MV-4-11 (cell line): ENCODE measurements at places on chromosomes 1 and 21.
A peak's percentile ranks its signal among the peaks of the same experiment; 100 is the strongest.

DNA sequence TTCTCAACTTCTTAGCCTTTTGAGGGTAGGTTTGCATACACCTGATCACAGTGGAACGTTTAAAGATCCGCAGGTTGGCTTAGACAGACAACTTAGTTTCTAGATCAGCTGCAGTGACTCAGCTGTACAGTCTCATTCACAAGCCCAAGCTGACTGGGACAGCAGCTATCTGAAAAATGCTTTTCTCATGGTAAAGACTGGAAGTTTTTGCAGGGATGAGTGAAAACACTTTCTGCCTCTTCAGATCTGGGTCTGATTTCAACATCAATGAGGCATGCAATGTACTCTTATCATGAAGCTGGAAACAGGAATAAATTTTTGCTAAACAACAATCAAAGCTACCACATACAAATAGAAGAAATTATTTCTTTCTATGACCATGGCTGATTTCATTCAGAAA lies 61.1 kb upstream of the PTBP2 start:
- no peak for DNase-seq

DNA sequence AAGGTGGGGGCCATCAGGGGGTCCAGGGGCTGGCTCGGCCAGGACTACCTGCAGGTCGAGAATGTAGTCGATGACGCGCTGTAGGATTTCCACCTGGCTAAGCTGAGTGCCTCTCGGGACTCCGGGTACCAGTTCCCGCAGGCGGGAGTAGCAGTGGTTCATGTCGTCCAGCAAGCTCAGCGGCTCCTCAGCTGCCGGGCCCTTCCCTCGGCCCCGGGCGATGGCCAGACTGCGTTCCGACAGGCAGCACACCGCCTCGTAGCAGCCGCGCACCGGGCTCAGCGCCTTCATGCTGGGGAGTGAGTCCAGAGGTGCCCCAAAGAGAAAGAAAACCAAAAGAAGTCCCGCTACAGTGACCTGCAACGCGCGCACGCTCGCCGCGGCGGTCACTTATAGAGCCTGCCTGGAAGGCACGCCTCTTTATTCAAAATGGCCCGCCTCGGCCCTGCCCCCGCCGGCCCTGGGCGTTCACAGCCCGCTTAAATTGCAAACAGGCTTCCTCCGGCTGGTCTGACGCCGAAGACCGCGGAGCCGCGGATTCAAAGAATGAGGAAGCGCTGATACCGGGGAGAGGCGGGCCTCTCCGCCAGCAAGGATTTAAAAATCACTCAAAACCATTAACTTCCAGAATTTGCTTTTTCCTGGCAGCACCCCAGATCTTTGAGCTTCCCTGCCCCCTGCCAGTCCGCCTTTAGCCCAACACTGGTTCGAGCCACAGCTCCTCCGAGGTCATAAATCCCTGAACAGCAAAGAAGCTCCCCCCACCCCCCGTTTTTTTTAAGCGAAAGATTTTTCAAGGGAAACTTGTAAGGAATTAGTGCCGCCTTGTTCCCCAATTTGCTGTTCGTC lies at the start of gene ID3:
Gene ID3, minus strand, starts transcription at position 366 of the 849 bp plus-strand sequence. Its CDS starts 75 bp downstream, at position 291.
- DNase-seq = peak; percentile 94

DNA sequence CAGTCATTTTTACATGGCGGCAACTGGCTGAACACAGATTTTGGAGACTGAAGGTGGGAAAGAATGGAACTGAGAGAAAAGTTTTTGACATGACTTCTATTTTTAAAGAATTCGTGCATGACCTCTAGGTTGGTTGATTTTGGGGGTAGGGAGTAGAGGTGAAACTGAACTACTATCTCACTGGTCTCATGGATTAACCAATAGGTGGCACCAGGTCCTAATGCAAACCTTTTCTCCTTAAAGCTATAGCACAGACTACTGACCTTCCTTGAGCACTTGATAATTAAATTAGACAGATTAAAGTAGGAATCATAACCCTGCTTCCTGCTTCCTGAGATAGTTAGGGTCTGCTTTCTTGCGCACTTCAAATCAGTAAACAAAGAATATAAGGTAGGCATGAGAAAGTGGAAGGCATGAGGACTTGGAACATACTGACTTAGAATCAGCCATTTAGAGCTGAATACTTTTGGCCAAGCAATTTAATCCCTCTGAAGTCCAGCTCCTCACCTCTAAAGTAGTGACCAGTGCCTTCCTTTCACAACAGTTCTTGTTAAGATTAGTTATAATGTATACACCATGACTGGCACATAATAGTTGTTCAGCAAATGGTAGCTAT lies 206.0 kb downstream of the CENPF start:
- DNase-seq = no peak

DNA sequence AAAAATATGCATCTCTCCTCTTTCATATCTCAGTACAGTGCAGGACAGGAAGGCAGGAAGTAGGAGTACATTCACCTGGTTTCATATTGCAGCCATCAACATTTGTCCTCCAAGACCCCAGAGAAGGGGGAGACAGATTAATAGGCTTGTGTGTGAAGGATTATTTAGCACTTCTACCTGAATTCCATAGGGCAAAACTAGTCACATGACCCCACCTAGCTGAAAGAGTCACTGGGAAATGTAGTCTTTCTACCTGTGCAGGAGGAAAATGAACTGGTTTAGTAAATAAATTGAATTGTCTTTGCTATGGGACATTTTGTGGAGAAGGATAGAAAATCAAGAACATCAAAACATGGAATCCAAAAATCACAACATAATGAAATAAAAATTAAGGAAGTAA lies 13.9 kb upstream of the TRIM33 start:
- no peak for DNase-seq

DNA sequence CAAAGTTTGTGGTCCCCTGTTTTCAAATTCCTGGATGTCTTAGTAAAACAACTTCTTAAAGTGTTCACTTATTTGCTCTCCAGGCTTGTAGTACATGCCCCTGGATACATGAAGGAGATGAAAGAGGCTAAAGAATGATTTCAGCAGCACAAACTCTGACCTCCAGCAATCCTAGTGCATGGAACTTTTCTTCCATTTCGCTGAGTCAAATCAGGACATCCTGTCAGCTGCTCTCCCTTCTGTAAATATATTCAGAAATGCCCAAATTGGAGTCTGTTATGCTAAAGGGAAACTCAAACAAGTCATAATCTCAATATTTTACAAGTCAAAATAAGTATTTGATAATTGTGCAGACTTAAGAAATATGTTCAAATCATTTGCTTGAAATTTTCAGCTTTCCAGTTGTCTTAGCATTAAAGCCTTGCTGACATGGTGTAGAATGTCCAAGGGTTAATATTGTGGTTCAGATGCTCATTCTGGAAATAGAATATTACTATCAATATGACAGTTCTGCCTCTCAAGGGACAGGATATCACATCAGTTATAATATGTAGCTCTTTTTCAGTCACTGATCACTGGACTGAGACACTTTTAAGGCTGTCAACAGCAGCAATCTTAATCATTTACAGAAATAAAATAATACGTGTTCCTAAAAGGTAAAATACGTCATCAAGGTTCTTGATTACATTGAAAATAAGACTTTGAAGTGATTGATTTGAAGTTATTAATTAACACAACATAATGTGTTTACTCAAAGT lies 1157.3 kb downstream of the PLA2G4A start:
- DNase-seq = no peak

- DNase-seq = no peak
These were observed 65.4 kb downstream of the AK4 start for GRCh38 chr1:65213271-65214023.

DNA sequence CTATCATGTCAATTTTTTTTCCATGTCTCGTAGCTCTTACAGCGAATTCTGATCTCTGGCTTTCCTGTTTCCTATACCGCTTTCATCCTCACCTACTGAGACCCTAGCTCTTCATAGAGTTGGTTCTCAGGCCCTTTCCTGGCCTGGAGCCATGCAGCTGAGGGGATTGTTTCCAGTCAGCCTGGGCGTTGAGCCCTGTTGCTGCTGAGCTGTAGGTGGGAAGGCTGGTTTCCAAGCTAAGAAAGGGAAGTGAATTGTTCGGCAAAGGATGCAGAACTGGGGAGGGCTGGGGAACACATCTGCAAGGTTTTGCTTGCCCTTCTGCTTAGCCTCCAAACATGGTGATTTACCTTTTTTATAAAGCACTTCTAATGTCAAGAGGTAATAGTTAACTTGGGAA lies 41.5 kb downstream of the SPATA46 start:
- DNase-seq = no peak

GRCh38 chr1:204731985-204732575 lies 46.5 kb upstream of the LRRN2 start:
- no peak for DNase-seq

DNA sequence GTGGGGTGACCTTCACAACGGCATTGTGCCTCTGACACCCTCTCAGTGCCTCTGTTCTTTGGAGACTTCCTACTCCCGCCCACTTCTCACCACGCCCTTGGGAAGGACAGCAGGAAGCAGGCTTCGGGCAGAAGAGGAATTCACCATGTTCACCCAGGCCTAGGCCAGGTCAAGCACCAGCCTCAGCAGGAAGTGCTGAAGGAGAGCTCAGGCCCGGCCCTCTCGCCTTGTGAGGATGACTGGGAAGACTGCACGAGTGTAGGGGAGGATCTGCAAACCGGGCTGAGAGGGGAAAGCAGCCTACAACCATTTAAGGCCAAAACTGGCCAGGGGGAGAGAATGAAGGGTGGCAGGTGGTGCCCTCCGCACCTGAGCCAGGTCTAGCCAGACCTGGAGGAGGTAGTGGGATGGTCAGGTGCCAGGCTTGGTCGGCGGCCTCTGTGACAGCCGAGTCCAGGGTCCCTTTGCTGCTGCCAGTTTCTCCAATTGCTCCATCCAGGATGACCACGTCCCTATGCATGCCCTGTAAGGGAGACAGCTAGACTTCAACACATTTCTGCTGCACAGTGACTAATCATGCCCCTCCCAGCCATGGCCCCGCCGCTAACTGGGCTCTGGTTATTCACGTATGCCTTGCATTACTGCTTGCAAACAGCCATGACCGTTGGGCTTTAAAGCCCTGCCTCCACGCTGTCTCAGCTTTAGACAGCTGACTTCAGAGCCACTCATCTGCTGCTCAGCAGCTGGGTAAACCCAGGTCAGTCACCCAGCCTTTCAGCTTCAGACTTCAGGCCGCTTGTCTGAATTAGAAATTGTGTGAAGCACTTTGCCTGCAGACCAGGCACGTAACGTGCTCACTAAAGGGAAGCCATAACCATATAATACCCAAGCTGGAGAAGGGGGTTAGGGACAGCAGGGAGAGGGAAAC lies 8.9 kb downstream of the MRTO4 start:
- peak; percentile 64 for DNase-seq

DNA sequence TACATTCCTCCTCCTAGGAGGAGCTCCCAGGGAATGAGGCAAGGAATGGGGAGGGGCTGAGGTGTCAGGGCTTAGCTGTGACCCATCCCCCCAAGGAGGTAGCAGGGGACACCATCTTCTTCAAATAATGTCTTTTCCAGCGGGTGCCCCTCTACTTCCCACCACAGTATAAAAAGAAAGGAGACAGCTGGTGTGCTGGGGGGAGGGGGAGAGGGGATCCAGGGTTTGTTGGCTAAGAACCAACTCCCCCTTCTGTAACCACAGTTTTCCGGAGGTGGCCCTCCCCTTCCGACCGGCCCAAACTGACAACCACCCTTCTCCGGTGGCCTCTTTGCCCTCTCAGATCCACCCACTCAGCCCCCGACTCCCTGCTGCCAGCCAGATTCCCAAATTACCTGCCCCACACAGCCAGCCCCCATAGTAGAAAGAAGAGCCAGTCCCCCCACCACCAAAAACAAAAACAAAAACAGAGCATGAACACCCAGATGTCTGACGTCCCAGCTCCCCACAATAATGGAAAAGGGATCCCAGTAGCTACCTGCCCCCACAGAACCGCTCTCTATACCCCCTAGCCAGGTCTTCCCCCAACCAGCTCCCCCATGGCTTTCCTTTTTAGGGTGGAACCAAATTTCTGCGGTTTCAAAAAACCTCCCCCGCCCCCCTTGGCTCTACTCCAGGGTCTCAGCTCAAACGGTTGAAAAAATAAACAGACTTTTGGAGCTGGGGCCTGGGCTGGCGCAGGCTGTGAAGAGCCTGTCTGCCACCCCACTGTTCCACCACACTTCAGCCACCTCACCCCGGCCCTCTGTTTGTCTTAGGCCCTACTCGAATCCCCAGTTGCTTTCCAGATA lies 2.1 kb downstream of the ARHGEF2 start:
- DNase-seq = peak; percentile 81

DNA sequence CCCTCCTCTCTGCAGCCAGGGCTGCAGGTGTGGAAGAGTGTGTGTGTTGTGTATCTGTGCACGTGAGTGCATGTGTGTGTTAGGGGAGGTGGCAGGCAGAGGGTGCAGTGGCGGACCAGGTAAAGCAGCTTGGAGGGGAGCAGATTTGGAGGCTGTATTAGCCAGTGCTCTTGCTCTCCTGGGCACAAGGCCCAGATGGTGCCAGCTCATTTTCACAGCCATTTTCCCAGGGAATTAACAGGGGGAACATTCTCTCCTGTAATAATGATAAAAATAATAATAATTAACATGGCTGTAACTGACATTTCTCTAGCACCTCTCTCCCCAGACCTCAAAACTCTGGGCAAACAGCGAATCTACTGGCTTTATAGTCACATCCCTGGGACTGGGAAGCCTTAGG lies 43.6 kb downstream of the LRRN2 start:
- DNase-seq = no peak

- DNase-seq = no peak
These were observed 211.5 kb upstream of the CHRM3 start for GRCh38 chr1:239174880-239175279.

- DNase-seq = no peak
These were observed 4.8 kb upstream of the COL6A1 start for GRCh38 chr21:45976701-45977311.

GRCh38 chr1:25561421-25562100 lies 18.2 kb downstream of the LDLRAP1 start:
- DNase-seq = no peak

DNA sequence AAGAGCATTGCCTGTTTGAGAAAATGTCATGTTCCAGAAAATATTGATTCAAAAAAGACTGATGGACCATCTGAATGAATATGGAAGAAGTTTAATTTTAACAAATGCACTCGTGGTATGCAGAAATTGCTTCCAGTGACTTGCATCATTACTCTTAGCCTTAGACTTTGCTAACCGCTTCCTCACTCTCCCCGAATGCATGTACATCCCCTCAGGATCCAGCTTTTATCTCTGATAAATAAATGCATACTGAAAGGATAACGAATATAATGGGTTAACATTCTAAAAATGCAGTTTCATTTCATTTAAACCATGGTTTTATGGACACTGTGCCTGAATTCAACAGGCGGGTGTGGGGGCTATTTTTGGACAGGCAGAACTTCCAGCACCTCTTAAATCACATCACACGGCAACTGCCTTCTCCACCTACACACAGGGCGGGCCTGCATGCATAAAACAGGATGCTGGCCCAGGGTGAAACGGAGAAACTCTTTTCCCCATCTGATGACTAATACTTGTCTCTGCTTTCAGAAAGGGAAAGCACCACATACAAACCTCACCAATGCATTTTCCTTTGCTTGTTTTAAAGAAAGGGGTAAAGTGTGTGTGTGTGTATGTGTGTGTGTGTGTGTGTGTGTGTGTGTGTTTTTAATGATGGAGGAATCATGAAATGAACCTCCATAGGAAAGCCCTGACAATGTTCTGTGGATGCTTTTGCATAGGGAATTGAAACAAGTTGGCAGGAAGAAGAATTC lies 48.7 kb downstream of the SPAG17 start:
- DNase-seq = no peak

- DNase-seq = no peak
These were observed 31.1 kb upstream of the DUSP23 start for GRCh38 chr1:159749630-159750029.

GRCh38 chr1:84571150-84571535 lies 3.1 kb downstream of the CTBS start:
- no peak for DNase-seq
